ENCODE measurements at places on chromosomes 5 and 9.

- no peak for DNase-seq
These were observed 38.1 kb downstream of the ANGPTL2 start for GRCh38 chr9:127084076-127085039.

DNA sequence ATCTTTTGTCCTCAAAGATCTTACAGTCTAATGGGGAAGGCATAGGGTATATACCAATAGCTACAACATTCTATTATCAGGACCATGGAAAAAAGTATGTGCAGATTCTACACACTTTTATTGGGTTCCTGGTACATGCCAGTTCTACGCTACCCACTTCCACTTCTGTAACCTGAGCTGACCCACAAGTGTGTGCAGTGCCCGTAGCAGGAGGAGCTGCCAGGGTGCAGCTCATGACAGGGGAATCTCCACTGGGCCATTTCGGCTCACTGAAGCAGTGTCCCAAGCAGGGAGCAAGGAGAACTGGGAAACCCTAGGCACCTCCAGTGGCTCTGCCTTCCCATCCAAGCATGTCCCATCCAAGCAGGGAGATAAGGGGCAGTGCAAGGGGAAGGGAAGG, 60.4 kb downstream of the FOXI1 start:
- DNase-seq: no peak

DNA sequence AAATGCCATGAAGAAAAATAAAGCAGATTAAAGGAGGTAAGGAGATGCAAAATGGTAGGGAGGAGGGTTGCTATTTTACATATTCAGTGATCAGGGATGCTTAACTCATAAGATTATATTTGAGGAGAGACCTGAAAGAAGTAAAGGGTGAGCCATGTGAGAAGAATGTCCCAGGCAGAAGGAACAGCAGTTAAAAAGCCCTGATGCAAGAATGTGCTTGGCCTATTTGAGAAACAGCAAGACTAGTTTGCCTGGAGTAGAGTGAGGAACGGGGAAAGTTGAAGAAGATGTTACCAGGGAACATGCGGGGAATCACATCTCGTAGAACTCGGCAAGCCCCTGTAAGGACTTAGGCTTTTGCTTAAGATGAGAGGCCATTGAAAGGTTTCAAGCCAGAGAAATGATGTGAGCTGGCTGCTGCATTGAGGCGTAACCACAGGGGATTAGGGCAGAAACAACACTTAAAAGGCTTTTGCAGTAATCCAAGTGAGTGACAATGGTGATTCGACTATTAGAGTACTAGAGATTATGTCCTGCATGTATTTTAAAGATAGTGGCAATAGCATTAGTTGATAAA, 198.7 kb downstream of the VPS13A start:
- no peak for DNase-seq

DNA sequence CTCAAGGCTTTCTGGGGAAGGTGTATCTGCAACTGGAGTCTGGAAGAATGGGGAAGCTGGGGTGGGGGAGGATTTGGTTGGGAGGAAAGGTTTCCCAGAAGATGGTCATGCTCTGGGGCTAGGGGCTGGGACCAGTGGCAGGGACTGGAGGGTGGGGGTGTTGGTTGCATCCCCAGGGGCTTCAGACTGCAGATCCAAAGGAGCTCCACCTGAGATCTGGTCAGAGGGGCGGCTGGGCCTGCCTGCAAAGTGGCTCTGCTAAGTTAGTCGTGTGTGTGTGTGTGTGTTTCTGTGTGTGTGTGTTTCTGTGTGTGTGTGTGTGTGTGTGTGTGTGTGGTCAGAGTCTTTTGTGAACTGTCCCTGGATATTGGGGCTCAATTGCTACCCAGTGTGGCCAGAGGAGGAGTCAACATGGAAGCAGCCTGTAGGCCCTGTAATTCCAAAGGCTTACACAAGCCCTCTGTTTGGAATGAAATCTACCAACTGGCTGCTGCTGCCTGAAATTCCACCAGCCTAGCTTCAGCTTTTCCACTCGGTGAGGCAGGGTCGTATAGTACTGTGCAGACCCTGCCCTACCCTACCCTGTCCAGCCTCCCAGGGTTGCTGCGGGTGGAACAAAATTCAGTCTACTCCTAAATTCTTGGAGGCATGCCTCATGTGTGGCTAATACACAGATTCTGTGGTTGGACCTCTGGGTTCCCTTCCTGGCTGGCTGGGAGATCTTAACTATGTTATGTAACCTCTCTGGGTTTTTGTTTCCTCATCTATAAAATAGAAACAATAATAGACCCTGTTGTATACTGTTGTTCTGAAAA, 12.5 kb upstream of the SYNPO start:
- no peak for DNase-seq

GRCh38 chr5:137754961-137755762, 999 bp upstream of the HNRNPA0 start:
- DNase-seq: no peak

DNA sequence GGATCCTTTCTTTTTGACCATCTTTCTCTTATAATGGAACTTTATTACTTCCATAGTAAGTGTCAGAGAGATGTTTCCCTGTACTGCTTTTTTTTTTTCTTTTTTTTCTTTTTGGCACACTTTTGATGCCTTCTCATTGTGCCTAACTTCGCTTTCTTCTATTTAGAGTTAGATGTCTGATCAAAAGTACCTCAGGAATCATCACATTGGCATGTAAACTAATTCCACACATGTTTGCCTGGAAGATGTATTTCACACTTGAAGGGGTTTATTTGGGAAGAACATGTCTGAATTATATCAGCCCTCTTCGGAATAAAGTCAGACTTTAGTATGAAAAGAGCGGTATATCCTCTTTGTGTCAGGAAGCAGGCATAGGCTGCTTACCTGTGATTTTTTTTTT, 35.1 kb downstream of the SMARCA2 start:
- DNase-seq: no peak

- DNase-seq: no peak
These were observed 12.4 kb downstream of the DNAJB5 start for GRCh38 chr9:35001803-35002502.

- no peak for DNase-seq
These were observed 154.2 kb upstream of the IRX4 start for GRCh38 chr5:2036885-2037284.

GRCh38 chr5:54946306-54946819, 39.0 kb downstream of the ESM1 start:
- no peak for DNase-seq

GRCh38 chr5:132505641-132506040, 15.1 kb upstream of the IRF1 start:
- no peak for DNase-seq

- no peak for DNase-seq
These were observed 225.1 kb upstream of the TBCA start for GRCh38 chr5:78001197-78001596.

DNA sequence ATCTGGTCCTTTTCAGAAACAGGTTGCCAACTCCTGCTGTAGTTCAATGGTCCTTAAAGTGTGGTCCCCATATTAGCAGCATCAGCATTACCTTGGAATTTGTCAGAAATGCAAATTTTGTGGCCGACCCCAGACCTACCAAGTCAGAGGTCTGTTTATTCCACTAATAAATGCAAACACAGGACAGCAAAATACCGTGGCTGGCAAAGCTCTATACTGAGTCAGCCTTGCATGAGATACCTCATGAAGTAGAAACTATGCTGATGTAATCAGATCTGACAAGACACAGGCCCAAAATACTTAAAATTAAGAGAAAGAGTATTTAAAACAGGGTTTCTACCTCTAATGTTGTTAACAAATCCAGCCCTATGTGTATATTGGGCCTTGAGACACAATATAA, 3.0 kb downstream of the GOLM1 start:
- DNase-seq: no peak

- DNase-seq: no peak
These were observed 6.0 kb upstream of the HTR4 start for GRCh38 chr5:148660346-148660660.

GRCh38 chr9:94680020-94680419, 40.7 kb upstream of the FBP1 start:
- DNase-seq: no peak

GRCh38 chr9:5596173-5596572, 32.7 kb upstream of the RIC1 start:
- DNase-seq: no peak

DNA sequence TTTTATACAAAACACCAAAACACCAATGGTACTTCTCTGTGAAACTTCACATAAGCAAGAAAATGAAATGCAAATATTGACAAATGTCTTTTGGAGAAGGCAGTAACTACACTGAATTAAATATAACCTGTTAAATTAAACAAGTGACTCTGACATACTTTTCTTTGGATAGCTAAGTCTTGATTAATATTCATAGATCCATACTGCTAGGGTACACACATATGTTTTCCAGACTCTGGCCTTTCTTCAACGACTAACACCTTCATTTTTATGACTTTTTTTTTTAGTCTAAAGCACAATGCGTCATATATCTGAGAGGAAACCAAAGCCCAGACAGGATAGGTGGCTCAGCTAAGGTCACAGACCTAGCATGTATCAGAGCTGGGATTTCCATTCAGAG, 263.7 kb downstream of the TENT4A start:
- DNase-seq: no peak

DNA sequence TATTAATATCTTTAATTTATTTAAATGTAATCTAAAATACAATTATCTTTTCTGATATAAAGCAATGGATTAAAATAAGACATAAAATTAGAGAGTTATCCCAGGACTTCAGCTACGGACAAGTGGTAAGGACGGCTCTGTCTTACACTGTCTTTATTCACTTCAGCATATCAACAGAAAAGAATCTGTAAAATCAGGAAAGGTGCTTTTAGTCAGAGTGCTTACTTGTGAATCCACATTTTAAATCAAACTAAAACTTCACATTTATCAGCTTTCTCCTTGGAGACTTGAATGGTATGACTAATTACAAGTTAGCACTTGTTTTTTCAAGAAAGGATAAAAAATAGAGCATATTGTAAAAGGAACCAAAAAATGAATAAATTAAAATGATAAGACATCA, 39.3 kb downstream of the ST8SIA4 start:
- DNase-seq: no peak

GRCh38 chr9:100027543-100027942, 71.3 kb downstream of the ERP44 start:
- no peak for DNase-seq

GRCh38 chr9:3403315-3403714, 122.5 kb downstream of the RFX3 start:
- no peak for DNase-seq

GRCh38 chr5:61330845-61331406, 1.1 kb upstream of the ZSWIM6 start:
- DNase-seq: peak; percentile 79

GRCh38 chr9:35844628-35845270, 15.7 kb downstream of the TMEM8B start:
- peak; percentile 58 for DNase-seq

- DNase-seq: no peak
These were observed 175.5 kb upstream of the TUT7 start for GRCh38 chr9:86529496-86530275.

GRCh38 chr5:93596676-93597490, 13.9 kb downstream of the NR2F1 start:
- DNase-seq: no peak

DNA sequence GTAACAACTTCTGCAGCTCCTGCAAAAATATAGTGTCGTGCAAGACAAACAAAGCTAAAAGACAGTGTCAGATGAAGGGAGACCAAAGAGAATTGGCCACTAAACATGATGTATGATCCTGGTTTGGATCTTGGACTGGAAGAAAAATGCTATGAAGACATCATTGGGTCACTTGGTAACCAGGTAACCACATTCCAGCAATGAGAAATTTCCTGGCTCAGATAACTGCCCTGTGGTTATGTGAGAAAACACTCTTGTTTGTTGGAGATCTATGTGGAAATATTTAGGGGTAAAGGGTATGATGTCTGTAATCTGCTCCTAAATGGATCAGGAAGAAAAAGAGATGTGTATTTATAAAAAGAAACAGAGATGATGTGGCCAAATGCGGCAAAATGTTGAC, 45.5 kb upstream of the ANKRD33B start:
- DNase-seq: no peak

GRCh38 chr9:138024831-138025291, 147.3 kb downstream of the CACNA1B start:
- no peak for DNase-seq

All from CD4-positive, alpha-beta T cell treated with Interleukin-10 for 1 hour (primary cell).